NCI-H1417 treated with DMSO at 0.1 percent for 48 hours (cell line): ENCODE measurements at places on chromosomes 3 and 15.

DNA sequence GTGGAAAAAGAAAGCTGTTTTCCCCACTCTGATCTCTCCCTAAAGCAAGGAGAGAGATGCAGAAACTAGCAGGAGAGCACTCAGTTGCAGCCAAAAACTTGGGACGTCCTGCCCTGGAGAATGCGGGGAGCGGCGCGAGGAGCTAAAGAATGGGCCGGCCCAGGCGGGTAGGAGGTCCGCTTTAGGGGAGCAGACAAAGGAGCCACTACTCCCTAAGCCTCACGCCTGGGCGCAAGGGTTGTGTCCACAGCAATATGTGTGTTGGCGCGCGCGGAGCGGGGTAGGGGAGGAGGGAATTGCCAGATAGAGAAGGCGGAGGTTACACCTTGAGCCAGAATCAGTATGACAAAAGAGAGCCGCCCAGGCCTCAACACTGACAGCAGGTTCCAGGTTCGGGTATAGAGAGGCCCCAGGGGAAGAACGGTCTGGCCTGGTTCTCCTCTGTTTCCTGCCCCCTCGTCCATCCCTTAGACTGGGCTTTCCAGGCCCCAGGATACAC, 2.9 kb downstream of the WNT5A start:
- no peak for DNase-seq

DNA sequence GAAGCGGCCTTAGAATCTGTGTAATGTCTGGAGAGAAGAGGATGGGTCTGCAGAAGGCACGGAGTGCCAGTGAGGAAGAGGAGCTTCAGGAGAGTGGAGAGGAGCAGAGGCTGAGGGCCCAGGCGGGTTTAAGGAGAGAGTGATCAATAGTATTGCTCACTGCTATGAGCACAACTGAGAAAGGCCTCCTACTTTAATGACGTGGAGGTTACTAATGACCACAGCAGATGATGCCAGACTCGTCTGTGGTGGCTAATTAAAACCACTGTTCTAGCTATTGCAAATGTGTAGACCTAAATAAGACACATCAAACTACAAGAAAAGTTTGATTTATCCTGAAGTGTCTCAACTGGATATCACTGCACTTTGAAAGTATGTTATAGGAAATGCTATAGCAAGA, 33.2 kb downstream of the MTMR10 start:
- DNase-seq = no peak

GRCh38 chr15:73284090-73284716, 84.6 kb downstream of the HCN4 start:
- no peak for DNase-seq

- DNase-seq = no peak
Measured at GRCh38 chr3:33537133-33537532, 96.9 kb upstream of the UBP1 start.

- DNase-seq = peak; percentile 72
Measured at GRCh38 chr3:185406121-185406620, 43.2 kb downstream of the MAP3K13 start.

DNA sequence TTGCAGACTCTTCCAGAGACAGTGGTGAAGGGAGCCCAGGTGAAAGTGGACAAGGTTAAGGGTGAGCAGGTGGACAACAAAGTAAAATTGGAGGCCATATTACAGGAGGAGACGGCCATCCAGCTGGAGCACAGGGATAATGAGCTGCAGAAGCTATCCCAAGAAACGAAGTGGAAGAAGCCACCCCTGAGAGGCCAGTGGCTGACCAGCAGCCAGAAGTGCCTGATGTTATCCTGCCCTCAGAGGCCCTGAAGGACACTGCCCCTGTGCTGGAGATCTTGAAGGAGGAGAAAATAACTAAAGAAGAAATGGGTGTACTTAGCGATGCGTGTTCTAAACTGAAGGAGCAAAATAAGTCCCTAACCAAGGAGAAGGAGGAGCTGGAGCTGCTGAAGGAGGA, 107.6 kb downstream of the SMAD6 start:
- no peak for DNase-seq

DNA sequence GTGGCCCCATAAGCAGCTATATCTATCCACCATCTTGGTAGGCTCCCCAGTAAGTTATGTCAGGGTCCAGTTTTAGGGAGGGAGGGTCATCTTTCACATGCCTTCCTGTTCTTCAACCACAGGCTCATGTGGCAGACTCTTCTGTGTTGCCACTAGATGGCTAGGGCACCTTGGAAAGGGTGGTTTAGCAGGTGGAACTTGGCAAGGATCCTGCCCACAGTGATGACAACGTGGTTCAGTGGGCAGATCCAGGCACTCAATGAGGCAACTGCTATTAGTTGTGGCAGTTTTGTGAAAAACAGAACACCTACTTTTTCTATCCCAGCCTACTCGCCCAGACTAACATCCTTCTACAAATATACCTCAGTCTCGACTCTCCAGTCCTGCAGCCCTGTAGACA, 7.2 kb upstream of the RBP1 start:
- no peak for DNase-seq

DNA sequence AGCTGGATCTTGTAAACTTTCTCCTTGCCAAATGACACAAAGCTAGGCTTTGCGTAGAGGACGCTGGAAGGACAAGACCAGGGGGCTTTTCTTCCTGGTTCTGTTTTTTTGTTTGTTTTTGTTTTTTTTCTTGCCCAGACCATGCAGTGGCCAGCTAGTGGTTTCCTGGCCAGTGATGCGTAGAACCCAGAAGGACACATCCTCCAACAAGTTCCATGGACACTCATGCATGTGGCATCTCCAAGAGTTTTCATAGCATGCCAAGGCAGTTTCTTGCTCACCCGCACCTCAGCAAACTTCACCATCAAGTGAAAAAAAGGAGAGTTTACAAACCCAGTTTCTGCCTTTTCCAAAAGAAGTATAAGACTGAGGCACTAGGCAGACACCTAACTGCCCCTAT, 46.1 kb upstream of the TMCO5A start:
- no peak for DNase-seq

DNA sequence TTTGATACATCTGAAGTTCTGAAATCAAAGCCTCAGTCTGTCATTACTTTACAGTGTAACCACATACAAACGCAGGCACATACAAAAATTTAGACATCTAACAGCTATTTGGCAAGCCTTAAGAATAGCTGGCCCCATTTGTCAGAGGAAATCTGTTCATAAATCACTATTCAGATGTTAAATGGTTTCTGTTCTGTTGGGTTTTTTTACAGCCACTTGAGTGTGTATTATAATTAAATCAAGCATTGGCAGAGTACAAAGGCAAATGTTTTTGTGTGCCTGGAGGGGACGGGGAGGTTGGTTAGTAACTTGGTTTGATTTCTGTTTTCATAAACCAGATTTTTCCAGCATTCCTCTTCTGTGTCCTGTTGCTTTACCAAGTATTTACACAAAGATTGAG, 24.1 kb downstream of the PIGB start:
- DNase-seq = peak; percentile 12

GRCh38 chr3:40875581-40875980, 323.7 kb upstream of the CTNNB1 start:
- DNase-seq = no peak

DNA sequence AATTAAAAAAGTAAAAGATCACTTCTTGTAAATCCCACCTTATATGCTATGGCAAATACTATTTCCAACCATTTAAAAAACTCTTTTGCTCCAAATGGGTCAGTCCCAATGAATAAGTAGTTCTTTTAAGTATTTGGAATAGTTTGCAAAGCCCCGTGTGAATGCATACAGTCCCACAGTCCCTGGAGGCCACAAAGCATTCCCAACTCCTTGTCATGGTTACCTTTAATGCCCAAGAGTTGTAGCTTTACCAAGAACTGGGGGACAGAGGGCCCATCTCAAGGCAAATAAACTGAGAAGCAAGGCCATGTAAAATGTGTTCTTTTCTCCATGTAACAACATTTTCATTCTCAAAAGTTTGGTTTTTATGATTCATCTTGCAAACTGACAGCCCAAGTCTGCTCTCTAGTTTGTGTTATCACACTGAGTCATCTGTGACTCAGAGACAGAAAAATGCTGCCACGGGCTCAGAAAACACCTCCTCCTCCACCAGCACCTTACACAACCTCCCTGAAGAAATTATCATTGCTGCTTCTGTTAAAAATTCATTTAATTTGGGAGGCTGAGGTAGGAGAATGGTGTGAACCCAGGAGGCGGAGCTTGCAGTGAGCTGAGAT, 336.2 kb downstream of the ERC2 start:
- no peak for DNase-seq

DNA sequence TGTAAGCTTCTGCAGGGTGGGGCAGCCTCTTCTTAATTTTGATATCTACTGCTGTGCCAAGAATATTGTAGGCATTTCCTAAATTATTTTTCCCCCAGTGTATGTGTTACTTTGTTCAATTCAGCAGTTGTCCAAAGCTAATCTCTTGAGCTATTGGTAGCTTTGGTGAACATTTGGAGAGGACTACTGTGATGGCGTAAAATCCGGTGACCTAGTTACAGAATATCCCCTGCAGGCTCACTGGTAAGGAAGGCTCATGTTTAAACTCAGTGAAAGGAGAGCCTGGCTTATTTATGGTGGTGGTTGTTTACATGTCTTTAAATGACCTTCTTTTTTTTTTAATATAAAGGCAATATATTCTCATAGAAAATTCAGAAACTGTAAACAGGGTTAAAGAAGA, 105.6 kb downstream of the LPP start:
- DNase-seq = no peak

DNA sequence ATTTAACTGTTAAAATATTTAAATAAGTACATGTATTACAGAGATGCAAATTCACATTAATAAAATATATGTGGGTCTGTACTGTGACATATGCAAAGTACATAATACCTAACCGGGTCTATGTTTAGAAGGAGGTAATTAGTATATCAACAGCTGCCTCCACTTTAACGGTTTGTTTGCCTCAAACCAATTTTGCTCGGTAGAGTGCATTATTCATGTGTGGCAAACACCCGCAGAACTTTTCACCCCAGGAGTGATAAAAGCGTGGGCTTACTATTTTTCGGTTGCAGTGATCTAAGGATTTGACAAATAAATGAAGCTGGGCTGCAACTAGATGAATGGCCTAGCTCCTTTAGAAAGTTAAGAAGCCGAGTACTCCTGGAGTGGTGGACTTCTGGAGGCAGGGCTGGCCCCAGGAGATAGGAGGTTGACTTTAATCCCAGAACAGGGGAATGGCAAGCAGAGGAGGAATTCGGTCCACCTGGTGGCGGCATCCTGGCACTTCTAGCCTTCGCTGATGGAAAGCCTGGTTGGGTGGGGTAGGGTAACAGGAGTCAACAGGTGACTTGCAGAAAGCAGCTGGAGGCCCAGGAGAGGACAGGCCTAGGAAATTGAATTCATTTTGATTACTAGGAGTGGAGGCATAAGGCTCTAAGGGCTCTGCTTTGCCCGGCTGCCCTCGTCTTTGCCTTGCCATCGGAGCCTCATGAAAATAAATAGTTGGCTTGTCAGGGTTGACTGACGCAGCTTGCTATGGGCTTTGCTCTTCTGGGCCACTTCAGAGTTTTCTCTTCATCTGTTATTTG, 2.4 kb downstream of the SLCO3A1 start:
- DNase-seq = peak; percentile 61

DNA sequence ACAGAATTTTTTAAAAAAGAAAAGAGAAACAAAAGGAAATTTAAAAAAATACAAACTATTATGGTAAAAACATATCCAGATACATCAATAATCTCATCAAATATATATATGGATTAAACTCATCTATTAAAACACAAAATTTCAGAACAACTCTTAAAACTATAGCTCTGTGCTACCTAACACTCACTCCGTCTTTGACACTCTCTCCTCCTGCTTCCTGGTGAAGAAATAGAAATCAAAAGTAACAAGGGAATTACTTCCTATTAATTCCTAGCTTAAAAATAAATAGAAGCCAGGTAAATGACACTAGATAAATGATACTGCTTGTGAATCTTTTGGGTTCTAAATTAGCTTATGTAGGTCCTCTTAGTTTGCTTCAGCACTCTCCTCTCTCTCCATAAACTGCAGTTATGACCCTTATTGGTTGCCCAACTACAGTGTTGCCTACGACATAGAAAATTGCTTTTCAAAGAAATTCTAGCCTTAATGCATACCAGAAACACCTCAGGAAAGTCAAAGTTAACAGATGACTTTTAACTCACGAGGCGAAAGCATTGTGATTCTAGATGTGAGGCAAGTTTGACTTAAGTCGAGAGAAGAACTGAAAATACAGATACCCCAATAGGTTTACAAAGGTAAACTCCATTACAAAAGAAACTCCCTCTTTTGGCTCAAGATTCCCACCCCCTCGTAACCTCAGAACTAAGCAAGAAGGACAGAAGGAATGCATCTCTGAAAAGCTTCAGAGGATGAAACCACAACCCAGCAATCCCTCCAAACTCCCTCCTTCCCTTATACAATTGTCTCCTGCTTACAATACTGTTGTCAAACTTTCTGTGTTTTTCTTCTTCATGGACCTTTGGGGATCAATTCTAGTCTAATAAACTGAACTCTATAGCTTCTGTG, 394.7 kb downstream of the FGF12 start:
- DNase-seq = no peak

- no peak for DNase-seq
Measured at GRCh38 chr15:41827290-41827879, 507 bp upstream of the JMJD7 start.

- no peak for DNase-seq
Measured at GRCh38 chr15:60964527-60964926, 264.6 kb downstream of the RORA start.

DNA sequence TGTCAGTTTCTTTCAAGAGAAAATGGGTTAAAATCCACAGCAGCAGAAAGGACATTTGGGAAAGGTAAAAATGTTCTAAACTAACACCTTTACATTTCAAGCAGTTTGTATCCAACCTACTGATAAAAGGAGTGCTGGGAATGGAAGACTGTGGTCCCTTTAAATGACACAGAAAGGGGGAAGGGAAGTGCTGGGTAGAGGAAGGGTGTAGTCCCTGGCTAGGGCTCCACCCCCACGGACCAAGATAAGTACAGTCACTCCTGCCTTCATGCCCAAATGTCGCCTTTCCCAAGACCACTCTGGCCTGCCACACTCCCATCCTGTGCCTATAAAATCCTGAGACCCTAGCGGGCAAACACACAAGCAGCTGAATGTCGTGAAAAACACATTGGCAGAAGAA, 350.9 kb upstream of the POU1F1 start:
- DNase-seq = no peak

- DNase-seq = no peak
Measured at GRCh38 chr15:100914876-100915275, 4.3 kb upstream of the LRRK1 start.

DNA sequence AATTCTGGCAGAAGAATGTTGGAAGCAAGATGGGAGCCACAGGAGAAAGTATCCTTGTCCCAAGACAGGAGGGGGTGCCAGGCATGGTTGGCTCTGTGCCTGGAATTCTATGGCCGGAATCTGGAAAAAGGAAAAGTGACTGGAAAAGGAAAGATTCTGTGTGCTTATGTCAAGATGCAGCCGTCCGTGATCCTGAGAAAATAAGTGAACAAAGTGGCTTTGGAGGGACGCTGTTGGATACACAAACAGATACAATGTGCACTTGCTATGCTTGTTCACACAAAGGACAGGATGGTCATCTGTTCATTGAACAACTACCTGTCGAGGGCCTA, 28.5 kb upstream of the MUC20 start:
- DNase-seq = no peak

DNA sequence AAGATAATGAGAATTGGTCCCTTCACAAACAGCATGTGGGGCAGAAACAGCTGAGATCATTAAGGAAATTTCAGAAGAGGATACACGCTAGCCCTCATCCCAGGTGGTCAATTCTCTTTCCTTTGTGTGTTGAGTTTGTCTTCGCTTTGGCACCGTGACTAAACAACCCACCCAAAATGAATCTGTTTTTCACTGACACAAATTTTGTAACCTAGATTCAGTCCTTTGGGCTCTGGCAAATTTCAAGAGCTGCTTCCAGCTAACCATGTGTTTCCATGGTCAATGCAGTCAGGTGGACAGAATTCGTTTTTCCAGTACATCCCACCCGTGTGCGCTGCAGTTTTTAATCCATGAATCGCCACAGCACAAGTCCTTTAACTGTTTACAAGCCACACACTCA, 435.4 kb downstream of the WDR72 start:
- DNase-seq = no peak
